ENCODE measurements at places on chromosomes 12 and 14.
A peak's percentile ranks its signal among the peaks of the same experiment; 100 is the strongest.

DNA sequence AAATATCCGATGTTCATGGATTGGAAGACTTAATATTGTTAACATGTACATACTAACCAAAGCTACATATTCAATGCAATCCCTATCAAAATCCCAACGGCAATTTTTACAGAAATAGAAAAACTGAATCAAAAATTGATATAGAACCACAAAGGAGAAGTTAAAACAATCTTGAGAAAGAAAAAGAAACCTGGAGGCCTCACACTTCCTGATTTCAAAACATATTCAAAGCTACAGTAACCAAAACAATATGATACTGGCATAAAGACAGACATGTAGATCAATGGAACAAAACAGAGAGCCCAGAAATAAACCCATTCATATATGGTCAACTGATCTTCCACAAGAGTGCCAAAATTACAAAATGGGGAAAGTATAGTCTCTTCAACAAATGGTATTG, 5.4 kb upstream of the PELI2 start:
- DNase-seq = no peak

DNA sequence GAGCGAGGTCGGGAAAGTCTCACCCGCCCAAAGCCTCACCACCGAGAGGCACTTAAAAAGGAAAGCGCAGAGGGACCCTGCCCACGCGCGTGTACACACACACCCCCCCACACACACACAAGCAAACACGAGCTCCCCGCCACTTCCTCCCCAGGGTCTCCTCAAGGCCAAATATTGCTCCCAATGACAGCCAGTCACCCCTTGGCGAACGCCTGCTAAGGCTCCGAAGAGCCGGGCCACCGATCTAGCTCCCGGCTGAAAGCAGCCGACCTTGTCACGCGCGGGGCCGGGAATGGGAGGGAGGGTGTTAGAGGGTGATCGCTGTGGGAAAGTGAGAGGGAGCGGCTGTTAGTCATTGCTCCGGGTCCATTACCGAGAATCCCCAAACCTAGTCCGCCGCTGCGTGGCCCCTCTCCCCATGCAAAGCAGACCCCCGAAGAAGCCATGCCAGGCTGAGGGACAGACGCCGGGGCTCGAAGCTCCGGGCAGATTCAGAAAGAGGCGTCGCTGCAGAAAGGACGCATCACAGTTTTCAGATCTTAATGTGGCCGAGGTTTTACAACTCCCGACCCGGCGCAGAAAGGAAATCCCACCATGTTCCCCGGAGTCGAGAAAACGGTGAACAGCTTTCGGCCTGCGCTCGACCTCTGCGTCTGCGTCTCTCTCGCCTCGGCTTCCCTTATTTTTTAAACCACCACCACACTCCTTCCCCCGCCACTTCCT, 2.6 kb downstream of the BMP4 start:
- no peak for DNase-seq

DNA sequence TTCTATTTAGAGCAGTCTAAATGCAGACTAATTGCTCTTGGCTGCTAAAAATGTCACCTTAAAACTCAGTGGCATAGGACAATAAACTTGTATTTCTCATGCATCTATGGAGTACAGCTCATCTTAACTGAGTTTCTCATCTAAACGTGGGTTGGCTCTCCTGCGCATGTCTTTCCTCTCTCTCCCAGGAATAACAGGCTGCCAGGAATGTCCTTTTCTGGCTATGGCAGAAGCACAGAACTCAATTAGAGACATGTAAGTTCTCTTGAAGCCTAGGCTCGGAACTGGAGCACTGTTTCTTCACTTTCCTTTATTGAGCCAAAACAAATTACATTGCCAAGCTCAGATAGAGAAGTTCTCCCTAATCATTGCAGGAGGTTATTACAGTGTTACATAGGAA, 722.3 kb upstream of the FLRT2 start:
- no peak for DNase-seq

- no peak for DNase-seq
These were observed 290.7 kb upstream of the TMPO start for GRCh38 chr12:98224584-98225221.

- no peak for DNase-seq
These were observed 4.5 kb upstream of the TMEM233 start for GRCh38 chr12:119589097-119589496.

DNA sequence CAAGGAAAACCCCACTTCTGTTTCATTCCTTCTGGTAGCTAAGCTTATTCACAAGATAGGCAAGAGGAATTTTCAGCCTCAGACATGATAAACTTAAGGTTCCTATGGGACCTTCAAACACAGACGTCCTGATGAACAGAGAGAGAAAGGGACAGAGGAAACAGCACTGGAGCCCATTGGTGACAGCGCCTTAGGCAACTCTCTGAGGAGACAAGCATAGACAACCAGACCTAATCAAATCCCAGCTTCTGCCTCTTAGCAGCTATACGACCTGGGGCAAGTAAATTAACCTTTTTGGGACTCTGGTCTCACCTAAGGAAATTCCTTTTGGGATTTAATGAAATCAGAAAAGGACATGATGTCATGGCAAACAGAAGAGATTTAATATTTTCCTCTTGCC, 33.3 kb downstream of the TMCC3 start:
- DNase-seq = no peak

DNA sequence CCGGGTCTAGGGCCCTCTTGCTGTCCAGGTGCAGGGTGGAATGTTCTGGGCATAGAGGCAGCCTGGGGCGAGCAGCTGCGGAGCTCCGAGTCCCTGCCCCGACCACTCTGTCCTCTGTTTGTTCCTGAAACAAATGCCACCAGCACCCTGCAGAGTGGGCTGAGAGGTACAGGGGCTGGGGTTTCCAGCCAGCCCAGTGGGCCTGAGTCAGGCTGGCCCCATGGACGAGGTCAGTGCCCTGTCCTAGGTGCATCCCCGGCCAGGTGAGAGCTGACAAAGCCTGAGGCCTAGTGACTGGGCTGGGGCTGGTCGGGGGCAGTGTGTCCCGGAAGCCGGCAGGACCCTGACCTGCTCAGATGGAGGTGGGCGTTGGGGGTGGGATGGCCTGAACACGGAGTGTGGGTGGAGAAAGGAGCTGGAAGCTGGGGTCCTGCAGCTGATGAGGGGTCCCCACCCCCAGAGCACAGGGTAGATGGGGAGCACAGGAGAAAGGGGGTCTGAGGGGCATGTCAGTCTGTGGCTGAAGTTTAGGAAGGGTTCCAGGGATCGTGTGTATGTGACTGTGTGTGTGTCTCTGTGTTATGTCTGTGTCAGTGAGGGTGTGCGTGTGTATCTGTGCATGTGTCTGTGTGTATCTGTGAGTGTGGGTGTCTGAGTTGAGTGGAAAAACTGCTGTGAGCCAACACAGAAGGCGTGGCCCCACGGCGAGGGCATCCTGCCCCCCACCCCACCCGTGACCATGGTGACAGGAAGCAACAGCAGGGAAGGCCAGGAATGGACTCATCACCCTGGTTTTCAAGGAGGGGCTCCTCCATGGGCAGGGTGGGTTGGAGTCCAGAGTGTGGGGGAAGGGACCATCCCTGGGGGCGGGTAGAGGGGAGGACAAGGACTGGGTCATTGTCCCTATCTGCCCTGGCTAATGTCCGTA, 2.4 kb upstream of the CRIP1 start:
- peak; percentile 40 for DNase-seq

- DNase-seq = peak; percentile 54
These were observed 883 bp upstream of the CDCA4 start for GRCh38 chr14:105021656-105022275.

- no peak for DNase-seq
These were observed 638.3 kb upstream of the TBX3 start for GRCh38 chr12:115322275-115322674.

DNA sequence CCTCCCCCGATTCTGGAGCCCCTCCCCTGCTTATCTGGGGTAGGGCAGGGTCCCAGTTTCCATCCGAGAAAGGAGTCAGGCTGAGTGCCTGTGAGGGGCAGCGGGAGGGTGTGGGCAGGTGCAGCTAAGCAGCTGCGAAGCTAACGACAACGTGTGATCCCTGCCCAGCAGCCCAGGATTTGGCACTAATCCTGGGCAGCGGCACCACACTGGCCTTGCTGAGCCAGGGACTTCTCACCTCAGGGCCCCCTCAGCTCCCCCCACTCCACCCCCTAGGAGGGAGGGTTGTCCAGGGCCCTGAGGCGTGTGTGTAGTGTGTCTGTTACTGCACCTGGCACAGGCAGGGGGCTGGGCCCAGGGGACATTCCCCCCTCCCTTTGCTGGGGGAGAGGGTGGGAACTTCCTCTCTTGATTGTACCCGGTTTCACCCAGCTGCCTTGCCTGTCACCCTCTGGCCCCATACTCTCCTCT, 1.8 kb downstream of the SMIM41 start:
- DNase-seq = no peak

GRCh38 chr14:68841016-68841809, 48.3 kb upstream of the ZFP36L1 start:
- no peak for DNase-seq

DNA sequence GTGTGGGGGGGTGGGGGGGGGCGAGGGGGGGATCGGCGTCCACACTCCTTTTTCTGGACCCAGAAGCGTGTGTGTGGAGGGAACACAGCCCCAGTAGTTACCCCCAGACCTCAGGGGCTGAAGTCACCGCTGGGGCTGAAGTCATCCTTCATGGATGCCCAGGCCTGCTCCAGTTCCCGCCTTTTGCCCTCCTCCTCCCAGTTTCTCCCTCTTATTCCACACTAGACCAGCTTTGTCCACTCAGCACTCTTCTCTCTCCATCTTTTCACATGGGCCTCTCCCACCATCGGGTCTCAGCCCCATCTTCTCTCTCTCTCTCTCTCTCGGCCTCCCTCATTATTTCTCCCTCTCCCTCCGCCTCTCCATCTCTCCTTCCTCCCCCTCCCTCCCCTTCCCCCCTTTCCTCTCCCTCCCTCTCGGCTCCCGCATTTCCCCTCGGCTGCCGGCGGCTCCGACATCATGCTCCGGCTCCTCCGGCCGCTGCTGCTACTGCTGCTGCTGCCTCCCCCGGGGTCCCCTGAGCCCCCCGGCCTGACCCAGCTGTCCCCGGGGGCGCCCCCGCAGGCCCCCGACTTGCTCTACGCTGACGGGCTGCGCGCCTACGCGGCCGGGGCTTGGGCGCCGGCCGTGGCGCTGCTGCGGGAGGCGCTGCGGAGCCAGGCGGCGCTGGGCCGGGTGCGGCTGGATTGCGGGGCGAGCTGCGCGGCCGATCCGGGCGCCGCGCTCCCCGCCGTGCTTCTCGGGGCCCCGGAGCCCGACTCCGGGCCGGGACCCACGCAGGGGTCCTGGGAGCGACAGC, at the start of gene P3H3:
Gene P3H3 (plus strand): TSS at position 426 of the 799 bp plus-strand sequence. CDS start 34 bp downstream, at position 460.
- no peak for DNase-seq

GRCh38 chr12:7542813-7543212, 39.2 kb upstream of the CD163 start:
- DNase-seq = no peak

DNA sequence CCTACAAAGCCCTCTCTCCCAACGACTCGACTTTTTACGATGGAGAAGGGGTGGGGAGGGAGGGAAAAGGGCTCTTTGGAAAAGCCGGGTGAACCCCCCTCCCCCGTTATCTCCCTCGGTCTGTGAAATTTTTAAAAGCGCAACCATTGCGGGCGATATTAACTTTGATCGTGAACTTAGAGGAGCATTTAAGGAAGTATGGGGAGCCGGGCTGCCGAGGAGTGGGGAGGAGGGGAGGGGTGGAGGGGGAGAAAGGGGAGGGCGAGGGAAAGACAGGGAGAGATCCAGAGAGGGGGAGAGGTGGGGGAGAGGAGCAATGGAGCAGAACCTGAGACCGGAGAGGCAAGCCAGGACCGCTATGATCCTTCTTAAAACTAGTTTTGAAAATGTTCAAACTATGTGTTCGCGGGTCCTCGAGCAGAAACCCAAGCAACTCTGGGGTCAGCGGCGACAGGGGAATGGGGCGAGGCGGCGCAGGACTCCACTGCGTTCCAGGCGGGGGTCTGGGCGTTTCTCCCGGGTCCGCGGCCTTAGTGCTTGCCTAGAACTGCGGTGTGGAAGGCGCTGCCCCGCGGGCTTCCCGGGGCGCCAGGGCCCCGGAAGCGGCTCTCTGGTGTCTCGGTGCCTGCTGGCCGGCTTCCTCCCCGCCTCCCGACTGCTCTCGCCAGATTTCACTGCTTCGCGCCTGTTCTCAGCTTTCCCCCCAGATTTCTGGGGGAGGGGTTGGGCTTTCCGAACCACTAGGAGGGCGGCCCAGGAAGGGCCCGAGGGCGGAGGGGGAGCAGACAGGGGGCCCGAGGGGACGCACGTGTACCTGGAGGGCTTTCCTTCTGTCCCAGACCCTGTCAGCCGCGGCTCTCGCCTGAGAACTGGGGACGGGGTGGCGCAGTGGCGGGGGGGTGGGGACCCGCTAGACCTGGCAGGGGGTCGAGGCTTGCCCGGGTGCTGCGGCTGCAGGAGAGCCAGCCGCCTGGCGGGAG, at the start of gene HOTAIR:
Gene HOTAIR (minus strand): TSS at position 871 of the 980 bp plus-strand sequence.
- no peak for DNase-seq

DNA sequence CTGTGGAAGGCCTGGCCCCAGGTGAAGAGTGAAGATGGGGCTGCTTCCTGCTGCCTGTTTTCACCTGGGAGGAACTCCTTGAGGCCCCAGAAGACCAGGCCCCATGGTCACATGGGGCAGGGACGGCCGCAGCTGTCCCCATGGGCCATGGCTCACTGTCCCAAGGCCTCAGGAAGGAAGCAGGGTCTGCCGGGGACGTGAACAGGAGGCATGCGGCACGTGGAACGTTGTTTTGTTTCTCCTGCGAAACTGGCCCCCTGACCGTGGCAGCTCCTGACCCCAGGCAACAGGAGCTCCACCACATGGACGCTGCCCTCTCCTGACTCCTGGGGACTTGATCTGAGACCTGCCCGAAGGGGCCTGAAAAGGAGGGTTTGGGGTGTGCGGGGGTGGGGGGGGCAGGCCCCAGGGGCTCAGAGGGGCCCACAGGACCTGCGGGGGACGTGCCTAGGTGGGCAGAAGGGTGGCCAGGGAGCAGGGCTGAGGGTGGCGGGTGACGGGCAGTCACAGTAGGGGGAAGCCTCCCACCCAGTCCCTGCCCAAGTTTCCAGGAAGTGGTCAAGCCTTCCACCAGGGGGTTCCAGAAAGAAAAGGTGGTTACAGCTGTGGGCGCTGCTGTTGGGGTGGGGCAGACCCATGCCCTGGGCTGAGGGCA, 41.4 kb downstream of the LRCOL1 start:
- DNase-seq = no peak

GRCh38 chr14:89941830-89942377, 12.6 kb downstream of the EFCAB11 start:
- no peak for DNase-seq

GRCh38 chr14:57487771-57488170, 5.9 kb downstream of the CCDC198 start:
- no peak for DNase-seq
